ENCODE measurements at places on chromosomes 2 and 18.

DNA sequence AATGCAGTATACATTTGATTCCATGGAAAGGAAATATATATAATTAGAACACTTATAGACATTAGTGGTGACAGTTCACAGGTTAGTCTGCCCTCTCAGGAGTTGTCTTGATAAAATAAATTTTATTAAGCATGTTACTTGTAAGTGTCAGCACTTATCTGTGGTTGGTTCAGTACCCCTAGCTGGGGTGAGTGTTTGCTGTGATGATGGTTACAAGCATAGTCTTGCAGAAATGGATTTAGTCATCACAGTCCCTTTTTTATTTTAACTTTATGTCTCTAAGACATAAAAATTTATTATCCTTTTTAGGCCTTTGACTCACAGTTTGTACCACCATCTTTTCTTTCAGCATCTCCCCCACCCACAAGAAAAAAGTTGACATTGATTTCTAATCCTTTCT is 52.1 kb downstream of the NCK2 start:
- DNase-seq = no peak

GRCh38 chr2:170530284-170530745 is 184.8 kb upstream of the SP5 start:
- DNase-seq = peak; percentile 91

- no peak for DNase-seq
Observed at GRCh38 chr2:117492209-117492851, 322.2 kb upstream of the DDX18 start.

DNA sequence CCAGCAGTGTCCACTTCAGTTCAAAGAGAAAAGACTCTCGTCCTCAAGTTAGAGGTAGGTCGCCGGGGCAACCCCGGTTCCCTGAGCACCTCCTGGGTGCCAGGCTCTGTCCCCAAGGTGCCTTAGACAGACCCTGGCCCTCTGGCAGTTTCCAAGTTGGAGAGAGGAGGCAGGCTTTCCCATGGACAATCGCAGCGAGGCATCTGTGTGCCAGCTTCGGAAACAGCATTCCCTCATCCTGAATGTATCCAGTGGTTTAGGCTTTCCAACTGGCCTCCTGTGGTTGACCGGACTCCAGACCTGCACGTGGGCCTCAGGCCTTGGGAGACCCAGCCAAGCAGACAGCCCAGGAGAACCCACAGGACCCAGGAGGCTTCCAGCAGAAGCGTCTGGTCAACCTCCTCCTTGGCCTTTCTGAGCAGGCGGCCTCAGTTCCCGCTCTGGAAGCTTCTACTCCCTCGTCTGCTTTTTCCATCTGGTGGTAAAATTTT is 70.3 kb downstream of the KCNF1 start:
- DNase-seq = no peak

- DNase-seq = no peak
Observed at GRCh38 chr2:77270433-77270832, 251.7 kb downstream of the LRRTM4 start.

DNA sequence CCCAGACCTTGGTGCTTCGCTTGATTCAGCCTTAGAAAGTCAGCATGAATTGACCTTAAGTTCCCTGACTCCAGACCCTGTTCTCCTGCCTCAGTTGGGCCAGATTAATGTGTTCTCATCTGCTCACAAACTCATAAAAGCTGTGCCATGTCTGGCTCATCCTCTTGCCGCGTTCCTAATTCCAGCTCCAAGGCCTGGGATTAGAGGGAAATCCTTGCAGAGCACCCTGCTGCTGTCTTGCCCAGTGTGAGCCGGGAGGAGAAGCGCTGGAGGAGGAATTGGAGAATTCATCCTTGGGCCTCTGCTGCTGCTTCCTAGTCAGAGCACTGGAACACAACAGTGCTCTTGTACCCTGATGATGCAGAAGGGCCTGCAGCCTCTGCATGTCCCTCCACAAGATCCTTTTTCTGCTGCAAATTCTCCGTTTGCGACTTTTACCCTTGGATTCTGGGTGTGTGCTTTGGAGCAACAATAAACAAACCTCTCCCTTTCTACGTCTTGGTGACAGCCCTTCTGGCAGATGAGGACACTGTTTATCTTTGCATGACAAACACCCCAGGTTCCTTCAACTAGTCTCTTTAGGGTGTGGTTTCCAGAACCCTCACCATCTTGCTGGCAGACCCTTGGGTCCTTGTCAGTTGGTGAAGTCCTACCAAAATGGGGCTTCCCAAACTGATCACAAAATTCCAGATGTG is 46.9 kb upstream of the CNGA3 start:
- DNase-seq = no peak

- DNase-seq = no peak
Observed at GRCh38 chr2:219247678-219248642, 2.7 kb downstream of the STK16 start.

DNA sequence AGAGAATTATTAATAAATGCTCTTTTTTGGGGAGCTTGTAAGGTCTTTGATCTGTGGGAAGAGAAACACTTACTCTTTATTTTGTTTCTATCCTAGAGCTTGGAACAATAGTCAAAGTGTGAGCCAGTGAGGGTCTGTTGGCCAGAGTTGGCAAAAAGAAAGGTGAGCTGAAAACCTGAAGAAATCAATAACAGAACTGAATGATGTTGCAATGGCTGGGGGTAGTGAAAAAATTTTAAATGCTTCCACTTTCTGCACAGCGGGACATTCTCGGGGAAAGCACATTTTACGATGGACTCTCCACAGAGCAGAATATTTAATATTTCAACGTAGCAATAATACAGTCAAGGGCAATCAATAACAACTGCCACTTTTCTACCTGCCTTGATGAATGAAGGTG is 78.9 kb downstream of the SKA1 start:
- DNase-seq = no peak

- DNase-seq = no peak
Observed at GRCh38 chr2:74086021-74086420, 61.7 kb downstream of the BOLA3 start.

DNA sequence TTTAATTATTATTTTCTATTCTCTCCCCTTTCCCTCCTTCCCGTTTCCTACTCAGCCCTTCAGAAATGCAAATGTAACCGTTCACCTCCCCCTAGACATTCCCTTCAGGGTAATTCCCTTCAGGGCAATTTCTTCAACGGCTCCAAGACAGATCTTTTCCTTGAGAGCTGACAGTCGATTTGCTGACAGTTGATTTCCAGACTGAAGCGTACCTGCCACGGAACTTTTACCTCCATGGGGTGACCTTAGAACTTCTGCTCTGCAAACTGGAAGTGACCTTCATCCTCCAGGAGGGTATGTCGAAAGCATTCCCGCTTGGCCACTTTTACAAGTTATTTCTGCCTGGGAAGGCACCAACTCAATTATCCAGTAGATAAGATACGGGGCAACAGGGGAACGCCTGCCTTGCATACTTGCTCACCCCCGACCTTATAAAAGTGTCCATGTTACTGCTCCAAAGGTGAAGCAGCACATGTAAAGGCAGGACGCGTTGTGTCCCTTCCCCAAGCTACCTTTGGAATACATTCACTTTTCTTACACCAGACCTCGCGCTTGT is 18.5 kb downstream of the B3GNT7 start:
- DNase-seq = no peak

GRCh38 chr2:24512831-24513230 is 21.8 kb downstream of the NCOA1 start:
- DNase-seq = no peak

DNA sequence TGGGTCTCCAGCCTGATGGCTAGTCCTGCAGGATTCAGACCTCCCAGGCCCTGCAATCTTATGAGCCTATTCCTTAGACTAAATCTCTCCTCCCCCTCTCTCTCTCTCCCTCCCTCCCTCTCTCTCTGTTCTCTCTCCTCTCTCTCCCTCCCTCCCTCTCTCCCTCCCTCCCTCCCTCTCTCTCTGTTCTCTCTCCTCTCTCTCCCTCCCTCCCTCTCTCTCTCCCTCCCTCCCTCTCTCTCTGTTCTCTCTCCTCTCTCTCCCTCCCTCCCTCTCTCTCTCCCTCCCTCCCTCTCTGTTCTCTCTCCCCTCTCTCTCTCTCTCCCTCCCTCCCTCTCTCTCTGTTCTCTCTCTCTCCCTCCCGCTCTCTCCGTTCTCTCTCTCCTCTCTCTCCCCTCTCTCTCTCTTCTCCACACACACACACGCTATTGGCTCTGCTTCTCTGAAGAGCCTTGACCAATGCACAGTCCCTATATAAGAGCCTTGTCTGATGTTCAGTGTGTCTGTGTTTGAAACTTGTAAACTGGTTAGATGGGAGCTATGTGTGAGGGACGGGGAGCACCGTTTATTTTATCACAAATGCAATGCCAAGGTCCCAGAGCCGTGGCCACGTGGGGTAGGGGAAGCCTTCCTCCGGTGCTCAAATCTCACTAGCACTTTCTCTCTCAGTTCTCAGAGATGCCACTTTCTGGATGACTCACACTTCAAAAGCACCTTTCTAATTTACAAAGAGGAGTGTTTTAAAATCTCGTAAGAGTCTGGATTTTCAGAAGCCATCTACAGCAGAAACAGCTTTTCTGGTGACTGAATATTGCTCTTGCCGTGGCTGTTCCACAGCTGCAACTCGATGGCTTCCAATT is 9.4 kb upstream of the PRLH start:
- DNase-seq = no peak

DNA sequence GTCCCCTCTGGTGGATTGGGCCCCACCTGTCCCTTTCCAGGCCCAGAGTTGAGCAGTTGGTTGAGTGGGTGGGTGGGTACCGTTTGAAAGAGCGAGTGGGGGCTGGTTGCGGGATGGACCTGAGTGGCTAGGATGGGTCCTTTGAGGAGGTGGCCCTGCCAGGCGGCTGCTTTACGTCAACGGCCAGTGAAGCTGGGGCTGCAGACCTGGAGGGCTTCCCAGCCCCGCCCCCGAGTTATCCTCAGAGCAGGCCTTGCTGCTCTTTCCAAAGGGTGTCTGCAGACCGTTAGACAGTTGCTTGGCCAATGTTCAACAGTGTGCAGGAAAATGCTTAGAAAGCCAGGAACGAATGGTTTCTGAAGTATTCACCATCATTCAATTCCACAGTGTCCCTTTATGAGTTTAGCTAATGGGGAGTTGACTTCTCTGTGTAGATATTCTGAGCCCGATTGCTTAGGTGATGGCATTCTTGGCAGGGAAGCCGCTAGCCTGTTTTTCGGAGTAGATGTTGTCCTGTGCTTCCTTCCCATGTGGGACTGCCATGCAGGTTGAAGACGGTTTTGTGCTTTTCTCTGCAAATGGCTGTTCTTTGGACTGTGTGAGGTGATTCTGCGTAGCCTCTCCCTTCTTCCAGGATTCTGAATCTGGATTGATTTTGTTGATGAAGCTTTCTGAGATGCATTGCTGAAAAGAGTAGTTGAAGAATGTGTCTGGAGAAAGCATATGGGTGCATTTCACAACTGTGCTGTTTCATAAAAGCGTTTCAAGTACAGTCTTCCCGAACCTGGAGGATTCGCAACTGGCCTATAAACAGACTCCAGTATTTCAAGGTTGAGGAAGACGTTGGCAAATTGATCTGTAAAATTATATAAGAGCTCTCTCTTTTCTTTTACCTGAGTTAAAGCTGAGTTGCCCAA is 45.8 kb downstream of the LDLRAD4 start:
- DNase-seq = no peak

DNA sequence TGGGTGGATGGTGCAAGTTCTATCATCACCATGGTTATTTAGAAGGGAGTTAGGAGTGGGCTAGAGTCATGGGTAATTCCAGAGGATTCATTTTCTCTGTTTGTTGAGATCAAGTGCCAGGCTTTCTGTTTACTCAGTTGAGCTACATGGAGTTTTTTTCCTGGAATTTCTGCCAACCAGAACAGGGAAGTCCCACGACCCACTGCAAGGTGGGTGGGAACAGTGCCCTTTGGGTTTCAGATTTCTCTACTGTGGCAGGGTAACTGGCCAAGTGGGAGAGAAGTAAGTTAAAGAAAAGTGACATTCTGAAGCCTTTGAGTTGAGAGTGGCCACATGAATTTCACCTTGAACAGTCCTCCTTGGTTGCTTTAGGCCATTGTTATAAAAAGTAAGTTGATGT is 138.9 kb downstream of the SLC39A10 start:
- DNase-seq = no peak

DNA sequence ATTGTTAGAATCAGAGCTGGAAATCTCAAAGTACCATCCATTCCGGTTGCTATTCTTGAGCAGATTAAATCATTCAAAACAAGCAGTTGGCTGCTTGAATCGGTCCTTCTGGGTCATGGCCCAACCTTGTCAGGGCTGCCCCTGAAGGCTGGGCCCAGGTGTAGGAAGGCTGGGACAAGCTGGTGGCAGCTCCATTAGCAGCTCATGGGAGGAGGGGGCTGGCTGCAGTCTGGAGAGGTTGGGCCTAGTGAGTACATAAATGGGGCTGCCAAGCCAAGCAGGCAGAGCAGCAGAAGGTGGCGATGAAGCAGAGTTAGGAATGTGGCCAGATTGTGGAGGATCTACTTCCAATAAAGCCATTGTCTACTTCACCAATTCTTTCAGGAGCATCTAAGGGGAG is 81.4 kb downstream of the ADCYAP1 start:
- peak; percentile 65 for DNase-seq

DNA sequence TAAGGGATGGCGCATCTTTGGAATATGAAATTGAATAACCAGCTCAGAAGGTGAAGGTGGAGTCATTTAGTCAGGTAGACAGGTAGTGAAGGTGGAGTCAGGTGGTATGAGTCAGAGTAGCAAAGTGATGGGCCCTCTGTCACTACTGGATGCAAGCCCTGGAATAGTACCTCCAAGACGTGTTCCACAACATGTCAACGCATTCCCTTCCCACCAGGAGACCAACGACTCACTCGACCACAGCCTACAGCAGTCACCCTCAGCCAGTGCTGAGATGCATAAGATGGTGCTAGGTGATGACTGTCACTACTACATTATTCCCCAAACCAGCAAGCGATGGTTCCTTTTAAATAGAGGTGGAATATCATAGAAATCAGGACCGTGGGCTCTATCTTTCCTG is 6.8 kb downstream of the CPLX4 start:
- no peak for DNase-seq

GRCh38 chr2:128153786-128154185 is 62.8 kb downstream of the UGGT1 start:
- DNase-seq = no peak

DNA sequence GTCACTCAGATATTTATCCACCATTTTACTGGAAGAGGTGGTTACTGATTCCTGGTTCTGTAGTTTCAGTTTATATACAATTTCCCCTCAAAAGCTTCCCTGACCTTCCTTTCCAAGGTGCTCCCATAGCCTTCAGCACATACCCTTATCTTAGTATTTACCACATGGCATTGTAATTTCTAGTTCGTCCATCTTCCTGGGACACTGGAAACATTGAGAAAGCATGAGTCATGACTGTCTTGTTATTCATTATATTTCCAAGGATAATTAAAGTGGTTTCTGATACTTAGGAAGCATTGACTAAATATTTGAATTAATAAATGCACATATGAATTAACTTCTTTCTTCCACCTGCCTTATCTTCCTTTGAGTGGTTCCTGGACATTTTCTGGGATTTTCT is 203.8 kb downstream of the ETAA1 start:
- no peak for DNase-seq
